ENCODE measurements at places on chromosomes 7 and 10.

DNA sequence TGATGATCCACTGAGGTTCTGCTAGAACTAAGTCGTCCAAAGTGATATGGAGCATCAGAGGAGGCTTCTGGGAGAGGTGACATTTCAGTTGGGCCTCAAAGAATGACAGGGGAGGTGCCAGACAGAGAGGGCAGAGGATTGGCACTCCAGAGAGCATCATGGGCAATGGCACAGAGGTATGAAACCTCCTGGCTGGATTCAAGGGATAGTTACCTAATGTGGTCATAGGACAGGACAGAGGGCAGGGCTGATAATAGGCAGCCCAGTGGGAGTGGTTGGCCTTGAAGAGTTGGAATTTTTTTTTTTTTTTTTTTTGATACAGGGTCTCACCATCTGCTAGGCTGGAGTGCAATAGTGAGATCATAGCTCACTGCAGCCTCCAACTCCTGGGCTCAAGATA, 7.6 kb downstream of the SRRM3 start:
- DNase-seq = no peak

DNA sequence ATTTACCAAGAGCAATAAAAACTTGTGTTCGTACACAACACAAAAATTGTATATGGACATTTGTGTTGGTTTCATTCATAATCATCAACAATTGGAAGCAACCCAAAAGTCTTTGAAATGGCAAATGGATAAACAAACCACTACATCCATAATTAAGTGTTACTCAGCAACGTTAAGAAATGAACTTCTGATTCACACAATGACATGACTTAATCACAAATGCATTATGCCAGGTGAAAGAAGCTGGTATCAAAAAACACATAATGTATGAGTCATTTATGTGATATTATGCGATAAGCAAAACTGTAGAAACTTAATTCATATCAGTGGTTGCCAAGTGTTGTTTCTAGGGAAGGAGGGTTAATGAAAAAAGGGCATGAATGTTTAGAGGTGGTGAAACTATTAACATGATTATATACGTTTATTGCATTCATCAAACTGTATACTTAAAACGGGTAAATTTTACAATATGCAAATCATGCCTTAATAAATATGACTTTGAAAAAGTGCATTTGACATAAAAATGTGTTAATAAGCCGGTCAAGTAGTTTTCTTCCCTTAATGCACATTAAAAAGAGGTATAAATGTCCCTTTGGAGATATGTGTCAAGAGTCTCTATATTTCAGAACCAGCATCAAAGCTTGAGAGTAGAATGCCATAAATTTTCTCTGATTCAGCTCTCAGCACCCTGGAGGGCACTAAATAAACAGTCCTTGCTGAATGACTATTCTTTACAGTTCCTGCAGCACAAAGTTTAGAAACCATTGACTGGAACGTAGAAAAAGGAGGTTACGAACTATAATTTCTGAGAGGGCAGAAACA, 84.8 kb upstream of the GRM3 start:
- no peak for DNase-seq

DNA sequence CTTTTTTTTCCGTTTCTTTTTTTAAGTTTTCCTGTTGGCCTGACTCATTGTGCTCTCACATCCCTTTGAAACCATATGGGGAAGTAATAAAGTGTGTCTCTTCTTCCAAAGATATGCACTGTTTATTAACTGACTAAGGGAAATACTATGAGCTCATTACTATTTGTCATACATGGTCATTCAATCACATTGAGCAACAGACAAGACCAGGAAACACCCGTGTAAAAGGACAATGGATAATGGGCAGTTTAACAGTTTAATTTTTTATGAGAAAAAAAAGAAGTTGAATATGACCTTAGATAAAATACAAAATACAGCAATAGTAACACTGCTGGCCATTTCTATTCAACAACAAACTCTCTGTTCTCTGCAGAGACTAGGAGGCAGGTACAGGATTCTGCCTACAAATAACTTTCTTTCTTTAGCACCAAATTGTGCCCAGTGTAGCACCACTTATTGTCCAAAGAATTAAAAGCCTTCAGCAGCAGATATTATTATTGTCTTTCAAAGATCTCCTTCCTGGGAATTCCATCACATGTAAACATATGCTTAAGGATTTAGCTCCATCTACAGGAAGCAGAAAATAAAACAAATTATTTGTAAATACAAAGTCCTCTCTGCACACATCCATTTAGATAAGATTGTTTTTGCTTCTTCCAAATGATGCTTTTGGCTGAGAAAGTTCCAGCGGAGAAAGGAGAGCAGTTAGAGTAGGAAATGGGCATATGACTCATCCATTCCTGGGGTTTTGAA, 55.0 kb upstream of the AKR1E2 start:
- DNase-seq = no peak

DNA sequence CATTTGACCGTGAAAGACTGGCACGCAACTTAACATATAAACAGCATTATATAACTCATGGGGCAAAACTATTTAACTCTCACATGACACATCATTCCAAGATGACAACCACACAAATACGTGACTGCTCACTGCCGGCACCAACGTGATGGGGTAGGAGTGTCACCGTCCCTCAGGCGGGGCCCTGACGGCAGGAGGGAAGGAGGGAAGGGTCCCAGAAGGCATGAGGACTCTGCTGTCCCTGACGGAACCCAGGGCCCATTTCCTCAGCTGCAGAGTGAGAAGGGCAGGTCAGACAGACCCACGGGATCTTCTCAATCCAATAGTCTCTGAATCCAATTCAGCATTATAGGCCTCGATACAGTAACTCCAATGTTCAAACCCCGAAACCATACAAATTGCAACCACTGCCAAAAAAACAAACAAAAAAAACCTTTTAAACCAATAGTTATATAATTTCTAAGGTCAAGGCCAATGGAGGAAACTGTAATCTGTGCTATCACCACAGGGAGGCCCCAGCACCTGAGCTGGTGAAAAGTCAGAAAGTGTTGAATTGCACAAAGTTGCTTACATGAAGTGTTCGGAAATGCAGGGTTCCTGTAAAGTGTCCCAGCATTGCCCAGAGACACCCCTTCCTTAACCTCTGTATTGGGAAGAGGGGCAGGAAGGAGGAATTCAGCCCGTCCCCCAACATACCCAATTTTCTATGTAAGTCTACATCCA, 137.4 kb downstream of the TNS3 start:
- DNase-seq = no peak

DNA sequence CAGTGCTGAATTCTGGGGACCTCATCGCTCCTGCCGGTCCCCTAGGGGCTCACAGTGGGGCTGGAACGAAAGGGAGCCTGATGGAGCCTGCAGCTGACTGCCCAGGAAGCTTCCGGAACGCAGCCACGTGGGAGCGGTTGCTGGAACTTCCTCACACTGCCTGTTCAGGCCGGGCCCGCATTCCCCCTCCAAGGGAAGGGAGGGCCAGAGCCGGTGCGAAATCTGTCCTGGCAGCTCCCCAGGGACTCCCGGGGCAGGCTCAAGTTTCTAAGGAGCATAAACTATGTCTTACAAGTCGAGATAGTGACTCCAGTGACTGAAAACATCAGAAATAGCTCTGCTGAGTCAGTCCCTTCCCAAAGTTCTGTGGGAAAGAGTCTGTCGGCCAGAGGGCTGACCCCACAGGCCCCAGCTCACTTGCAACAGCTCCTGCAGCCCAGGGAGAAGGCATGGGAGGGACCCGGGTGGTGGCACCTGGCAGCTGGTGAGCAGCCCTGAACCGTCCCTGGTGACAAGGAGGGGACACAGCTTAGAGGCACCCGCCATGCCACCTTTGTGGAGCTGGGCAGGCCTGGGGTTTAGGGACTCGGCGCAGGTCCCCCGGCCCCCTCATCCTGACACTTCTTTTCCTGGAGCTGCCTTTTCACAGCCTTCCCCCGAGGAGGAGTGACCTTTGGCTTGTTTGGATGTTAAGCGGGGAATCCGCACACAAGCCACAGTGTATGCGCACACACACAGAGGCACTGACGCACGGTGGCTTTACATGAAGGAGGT, 47.6 kb downstream of the PDGFA start:
- DNase-seq = no peak

GRCh38 chr10:109961174-109962001, 38.1 kb upstream of the XPNPEP1 start:
- DNase-seq = no peak

GRCh38 chr7:71912476-71912875, 499.7 kb downstream of the CALN1 start:
- DNase-seq = no peak

GRCh38 chr10:79158004-79158340, 89.2 kb downstream of the ZMIZ1 start:
- DNase-seq = no peak

GRCh38 chr10:18238870-18239485, 98.8 kb downstream of the CACNB2 start:
- no peak for DNase-seq

GRCh38 chr7:134669388-134669787, 22.7 kb downstream of the BPGM start:
- no peak for DNase-seq

- no peak for DNase-seq
Measured at GRCh38 chr7:141562972-141563371, 11.8 kb downstream of the AGK start.

DNA sequence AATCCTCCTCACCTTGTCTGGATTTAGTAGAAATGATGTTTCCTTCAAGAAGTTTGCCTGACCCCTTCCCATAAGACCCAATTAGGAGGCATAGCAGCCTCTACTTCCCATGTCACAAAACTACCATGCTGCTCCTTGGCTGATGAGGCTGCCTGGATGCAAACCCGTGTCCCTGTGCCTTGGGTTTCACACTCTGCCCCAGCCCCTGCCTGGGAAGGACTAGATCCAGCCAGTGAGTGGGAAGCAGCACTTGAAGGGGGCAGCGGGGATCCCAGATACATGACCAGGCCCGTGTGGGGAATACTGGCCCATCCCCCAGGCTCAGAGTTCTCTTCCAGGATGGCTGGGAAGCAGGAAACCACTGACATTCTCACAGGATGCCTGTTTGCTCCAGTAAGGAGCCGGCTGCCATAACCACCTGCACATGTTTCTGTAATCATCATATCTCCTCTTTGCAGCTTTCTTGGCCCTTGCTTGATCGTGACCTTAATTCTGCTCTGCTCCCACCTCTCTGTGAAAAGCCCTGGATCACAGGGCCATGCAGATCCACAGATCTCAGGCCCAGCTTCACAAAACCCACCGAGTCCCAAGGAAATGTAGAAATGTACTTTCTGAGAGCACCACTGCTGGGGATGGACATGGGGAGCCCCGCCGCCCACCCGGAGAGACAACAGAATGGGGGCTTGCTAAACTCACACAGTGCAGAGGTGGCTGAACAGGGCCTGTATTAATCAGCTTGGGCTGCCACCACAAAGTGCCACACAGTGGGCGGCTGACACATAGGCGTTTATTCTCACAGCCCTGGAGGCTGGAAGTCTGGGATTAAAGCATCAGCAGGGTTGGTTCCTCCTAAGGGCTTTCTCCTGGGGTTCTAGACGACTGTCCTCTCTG, 287.8 kb upstream of the IGFBP3 start:
- DNase-seq = no peak

DNA sequence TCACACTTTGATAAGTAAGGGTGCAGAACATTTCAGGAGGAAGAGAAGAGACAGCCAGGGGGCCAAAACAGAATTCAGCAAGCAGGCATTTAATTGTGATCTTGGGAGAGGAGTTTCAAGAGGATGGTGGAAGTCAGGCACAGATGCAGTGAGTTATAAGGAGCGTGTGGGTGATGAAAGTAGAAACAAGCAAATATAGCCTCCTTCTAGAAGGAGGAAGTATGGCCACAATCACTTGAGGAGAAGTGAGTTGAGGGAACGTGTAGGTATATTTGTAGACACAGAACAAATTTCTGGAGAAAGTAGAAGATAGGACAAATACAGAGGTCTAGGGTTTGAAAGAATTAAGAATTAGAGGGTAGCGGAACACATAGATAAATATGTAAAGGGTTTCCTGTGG, 165.8 kb downstream of the CACNB2 start:
- DNase-seq = no peak

GRCh38 chr10:88066319-88066718, 202.9 kb downstream of the PTEN start:
- DNase-seq = no peak

DNA sequence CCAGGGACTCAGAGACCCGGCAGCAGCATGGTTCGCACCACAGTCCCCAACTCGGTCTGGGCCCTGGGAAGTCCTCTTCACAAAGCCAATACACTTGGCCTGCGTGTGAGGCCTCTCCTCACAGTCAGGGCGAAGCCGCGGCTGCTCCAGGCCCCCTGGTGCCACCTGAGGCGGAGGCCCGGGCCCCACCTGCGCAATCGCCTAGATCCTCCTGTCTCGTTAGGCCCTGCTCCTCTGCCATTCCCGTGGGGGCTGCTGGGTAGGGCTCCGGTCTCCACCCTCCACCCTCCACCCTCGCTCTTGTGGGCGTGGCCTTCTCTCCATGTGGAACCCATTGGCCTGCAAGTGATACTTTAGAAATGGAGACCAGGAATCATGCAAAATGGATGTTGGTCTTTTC, 553.3 kb downstream of the INHBA start:
- DNase-seq = no peak

DNA sequence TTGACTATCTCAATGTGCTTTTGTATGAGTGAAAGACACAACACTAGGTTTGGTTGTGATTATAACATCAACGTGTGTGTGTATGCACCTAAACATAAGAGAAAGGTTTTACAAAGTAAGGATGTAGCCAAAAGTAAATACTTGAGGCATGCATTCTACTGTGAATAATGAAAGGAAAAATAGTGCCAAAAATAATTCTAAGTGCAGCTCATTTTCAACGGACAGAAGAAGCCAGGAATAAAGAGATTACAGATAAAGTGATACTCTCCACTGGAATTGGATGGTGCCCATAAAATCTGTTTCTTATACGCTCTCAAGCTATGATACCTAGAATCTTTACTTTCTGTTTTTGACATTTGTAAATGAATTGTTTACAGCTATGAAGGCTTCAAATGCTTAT, 135.0 kb upstream of the TMEM72 start:
- DNase-seq = no peak

DNA sequence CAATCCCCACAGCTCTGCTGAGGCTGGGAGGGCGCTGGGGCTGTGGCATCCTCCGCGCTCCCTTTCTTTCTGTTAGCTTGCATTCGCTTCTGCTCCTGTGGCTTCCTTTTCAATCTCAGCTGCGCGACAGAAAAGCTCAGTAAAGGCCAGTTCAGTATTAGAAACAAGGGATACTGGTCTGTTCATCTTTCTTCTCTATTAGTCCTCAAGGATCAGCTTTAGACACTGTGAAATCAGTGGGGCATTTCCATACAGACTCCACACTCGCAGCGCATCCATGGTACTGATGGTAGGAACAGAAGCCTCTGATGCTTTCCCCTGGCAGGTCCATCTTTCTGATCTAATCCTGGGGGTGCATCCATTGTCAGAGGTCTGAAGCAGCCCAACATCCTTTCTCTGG, 163.7 kb downstream of the LYZL1 start:
- no peak for DNase-seq

- DNase-seq = no peak
Measured at GRCh38 chr7:55965805-55966421, 1.5 kb downstream of the NIPSNAP2 start.

- no peak for DNase-seq
Measured at GRCh38 chr10:103281753-103282152, 4.8 kb downstream of the INA start.

Data from stimulated activated CD4-positive, alpha-beta T cell treated with anti-CD3 and anti-CD28 coated beads, TNF-alpha, amount 100 ng/mL, for 4 hours (primary cell).